ENCODE measurements at places on chromosomes 5 and 9.
A peak's percentile ranks its signal among the peaks of the same experiment; 100 is the strongest.

GRCh38 chr5:125298258-125298657 lies 551.8 kb upstream of the ZNF608 start:
- DNase-seq: no peak

DNA sequence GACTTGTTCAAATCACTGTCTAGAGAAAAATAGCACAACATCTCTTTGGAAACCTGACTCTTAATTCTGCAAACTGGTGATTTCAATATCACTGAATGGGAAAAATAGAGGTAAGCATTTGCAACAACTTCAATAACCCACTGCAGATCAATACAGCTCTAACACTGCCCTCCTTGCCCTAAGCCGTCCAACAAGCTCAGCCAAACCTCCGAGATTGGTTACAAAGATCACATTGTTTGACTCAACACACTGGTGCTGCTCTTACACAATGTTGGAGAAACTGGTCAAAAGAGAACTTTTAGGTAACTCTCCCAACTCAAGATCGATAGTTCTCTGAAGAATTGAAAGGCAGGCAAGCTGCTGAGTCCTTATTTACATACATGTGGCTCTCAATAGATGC lies 150.4 kb downstream of the SPOCK1 start:
- no peak for DNase-seq

- DNase-seq: no peak
Observed at GRCh38 chr5:92861531-92862285, 719.3 kb downstream of the NR2F1-AS1 start.

- DNase-seq: no peak
Observed at GRCh38 chr5:140111859-140112551, 1.9 kb upstream of the PURA start.

DNA sequence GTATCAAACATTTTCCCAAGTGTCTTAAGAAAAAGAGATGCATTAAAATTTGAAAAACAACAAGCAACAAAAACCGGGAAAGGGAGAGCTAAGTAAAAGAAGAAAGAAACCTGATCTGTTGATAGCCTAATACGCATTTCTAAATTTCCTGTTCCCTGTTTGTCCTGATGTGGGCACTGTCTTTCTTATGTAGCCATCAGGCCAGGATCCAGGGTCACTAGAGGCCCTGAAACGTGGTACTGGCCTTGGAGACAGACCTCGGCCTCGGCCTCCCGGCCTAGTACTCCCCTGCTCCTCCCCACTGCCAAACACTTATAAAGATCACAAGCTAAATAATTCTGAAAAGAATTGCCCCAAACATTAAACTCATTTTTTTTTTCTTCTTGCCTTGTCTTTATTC lies 547.2 kb downstream of the IRX1 start:
- no peak for DNase-seq

- DNase-seq: peak; percentile 9
Observed at GRCh38 chr9:112487799-112488340, 1.2 kb downstream of the KIAA1958 start.

DNA sequence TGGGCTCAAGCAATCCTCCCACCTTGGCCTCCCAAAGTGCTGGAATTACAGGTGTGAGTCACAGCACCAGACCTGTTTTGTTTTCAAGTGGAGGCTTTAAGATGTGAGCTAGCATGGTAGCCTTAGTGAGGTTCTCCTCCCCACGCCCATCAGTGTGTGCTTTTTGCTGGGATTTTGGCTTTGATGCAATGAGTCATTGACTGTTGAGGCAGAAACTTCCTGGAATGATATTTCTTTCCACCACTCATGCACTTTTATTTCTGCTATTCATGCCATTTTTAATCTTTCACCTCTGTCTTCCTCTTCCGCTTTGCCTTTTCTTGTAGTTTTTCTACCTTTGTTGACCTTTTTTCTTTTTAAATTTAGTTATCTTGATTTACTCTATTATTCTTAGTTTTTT lies 4.2 kb upstream of the NFIL3 start:
- no peak for DNase-seq

DNA sequence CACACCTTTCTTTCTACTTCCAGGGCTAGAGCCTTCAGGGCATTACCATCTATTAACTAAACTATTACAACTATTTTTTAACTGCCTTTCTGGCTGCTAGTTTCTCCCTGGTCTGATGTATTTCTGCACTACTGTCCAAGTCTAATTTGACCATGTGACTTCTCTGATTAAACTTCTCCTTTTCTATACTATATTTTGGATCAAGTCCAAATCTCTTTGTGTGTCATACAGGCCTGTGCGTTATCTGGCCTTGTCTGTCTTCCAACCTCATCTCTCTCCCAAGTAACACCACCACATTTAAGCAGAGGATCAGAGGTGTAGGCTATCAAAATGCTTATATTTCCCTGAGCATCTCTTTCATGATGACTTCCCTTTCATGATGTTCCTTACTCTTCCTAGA lies 47.2 kb upstream of the OR13F1 start:
- DNase-seq: no peak
